ENCODE measurements at places on chromosomes 6 and 20.

DNA sequence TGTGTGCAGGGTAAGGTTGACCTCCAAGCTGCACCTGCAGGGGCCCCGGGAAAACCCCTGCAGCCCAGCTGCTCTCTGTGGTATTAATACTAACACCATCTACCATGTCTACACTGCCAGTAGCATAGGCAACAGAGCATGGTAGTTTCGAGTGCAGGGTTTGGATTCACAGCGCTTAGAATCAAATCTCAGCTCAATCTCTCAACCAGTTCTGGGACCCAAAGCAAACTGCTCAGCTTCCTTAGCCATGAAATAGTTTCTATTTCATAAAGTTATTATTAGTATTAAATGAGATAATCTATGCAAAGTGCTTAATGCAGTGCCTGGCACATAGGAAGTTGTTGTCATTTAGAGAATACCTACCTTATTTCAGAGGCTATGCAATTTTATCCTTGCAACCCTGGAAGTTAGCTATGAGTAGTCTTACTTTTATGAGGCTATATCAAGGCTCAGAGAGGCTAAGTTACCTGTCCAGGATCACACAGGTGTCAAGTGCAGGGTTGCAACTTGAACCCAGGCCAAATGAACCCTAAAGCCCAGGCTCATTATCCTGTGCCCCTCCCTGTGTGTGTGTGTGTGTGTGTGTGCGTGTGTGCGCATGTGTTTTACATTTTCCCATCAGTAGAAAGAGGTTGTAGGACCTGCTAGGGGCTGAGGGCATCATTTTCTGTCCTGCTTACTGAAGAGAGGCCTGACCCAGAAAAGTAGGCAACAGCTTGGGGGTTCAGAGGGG, 27.6 kb upstream of the MRPS18A start:
- DNase-seq, result no peak

GRCh38 chr20:39042279-39043150, 80.4 kb downstream of the DHX35 start:
- no peak for DNase-seq

GRCh38 chr20:19888269-19888671, 128.9 kb upstream of the NAA20 start:
- no peak for DNase-seq

- DNase-seq, result no peak
Observed at GRCh38 chr6:1812034-1812433, 202.3 kb downstream of the FOXC1 start.

GRCh38 chr20:9220874-9221547, 152.1 kb downstream of the PLCB4 start:
- DNase-seq, result no peak

- no peak for DNase-seq
Observed at GRCh38 chr20:54168961-54169862, 4.6 kb downstream of the CYP24A1 start.

GRCh38 chr6:156791320-156791850, 14.2 kb downstream of the ARID1B start:
- no peak for DNase-seq

GRCh38 chr20:22700367-22700766, 116.0 kb upstream of the FOXA2 start:
- DNase-seq, result no peak

- DNase-seq, result no peak
Observed at GRCh38 chr6:35354361-35355135, 12.2 kb downstream of the PPARD start.

- DNase-seq, result no peak
Observed at GRCh38 chr20:22808628-22809027, 224.3 kb upstream of the FOXA2 start.

DNA sequence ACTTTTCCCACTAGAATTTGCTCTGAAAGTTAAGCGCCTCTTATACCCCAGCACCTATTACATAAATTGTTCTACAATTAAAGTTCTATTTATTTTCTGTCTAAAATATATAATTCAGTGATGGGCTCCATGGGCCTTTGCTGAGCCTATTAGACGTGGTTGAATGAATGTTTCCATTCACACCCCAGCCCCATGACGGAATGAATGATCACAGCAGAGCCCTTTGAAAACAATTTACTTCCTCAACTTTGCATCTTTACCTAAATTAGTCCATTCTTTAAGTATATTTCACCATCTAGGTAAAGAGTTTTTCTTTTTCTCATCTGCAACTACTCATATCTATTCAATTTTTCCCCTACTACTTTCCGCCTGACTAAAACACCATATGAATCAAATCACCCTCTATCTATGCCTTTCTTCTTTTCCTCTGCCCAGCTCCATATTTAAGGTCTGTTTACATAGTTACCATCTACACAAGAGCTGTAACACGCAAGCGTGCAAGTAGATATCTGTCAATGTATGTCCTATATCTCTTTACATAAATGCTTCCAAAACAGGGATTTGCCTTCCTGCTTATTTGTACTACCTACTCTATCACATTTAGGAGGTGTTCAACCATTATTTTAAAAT, 69.7 kb downstream of the ECT2L start:
- no peak for DNase-seq

- no peak for DNase-seq
Observed at GRCh38 chr20:50244352-50245149, 53.9 kb downstream of the CEBPB start.

DNA sequence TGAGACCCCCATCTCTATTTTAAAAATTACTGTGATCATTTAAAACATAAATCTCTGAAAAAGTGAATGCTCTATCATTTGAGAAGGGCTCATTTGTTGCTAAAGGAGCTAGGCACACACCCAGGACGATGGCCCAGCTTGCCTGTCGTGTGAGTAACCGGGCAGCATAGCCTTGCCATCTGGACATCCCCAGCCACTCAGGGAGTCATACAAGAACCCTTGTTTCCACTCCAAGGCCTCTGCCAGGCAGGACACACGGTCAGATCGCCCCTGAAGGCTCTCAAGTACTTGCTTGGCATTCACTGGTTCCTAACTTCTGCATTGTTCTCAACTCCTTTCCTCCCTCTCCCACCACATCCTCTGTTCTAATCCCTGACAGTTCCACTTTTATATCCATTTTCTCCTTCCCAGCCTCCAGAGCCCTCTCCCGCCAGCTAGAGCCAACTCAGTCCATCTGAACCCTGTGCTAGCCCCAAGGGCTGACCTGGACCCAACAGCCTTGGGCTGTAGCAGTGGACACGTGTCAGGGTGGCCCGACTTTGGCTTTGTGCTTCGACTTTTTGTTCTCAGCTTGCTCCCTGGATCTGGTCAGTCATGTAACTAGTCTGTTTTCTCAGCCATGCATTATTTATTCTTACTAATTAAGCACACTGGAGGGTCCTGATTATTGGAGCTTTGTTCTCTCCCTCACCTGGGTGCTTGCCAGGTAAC, 15.7 kb upstream of the EZR start:
- DNase-seq, result no peak

- no peak for DNase-seq
Observed at GRCh38 chr20:62887860-62888239, 26.2 kb upstream of the TCFL5 start.

DNA sequence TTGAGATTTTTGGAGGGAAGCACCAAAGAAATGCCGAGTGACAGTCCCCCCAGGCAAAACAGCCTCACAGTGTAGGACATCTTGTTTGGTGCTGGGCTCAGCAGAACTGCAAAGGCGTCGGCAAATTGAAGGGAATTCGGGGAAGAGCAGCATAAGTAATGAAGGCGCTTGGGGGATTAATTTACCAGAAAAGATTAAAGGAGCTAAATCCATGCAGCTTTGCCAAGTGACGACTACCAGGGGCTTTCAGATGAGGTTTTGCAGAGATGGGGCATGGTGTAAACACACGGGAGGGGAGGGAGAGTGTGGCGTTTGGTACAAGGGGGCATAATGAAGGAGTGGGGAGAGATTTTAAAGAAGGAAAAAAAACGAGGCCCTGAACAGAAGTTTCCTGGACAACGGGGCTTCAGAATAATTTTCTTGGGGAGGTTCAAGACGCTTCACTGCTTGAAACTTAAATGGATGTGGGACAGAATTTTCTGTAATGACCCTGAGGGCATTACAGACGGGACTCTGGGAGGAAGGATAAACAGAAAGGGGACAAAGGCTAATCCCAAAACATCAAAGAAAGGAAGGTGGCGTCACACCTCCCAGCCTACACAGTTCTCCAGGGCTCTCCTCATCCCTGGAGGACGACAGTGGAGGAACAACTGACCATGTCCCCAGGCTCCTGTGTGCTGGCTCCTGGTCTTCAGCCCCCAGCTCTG, 45.4 kb upstream of the CDH22 start:
- no peak for DNase-seq

GRCh38 chr6:128209771-128210170, 308.9 kb upstream of the THEMIS start:
- DNase-seq, result no peak

- no peak for DNase-seq
Observed at GRCh38 chr6:161836643-161837448, 563.0 kb upstream of the AGPAT4 start.

DNA sequence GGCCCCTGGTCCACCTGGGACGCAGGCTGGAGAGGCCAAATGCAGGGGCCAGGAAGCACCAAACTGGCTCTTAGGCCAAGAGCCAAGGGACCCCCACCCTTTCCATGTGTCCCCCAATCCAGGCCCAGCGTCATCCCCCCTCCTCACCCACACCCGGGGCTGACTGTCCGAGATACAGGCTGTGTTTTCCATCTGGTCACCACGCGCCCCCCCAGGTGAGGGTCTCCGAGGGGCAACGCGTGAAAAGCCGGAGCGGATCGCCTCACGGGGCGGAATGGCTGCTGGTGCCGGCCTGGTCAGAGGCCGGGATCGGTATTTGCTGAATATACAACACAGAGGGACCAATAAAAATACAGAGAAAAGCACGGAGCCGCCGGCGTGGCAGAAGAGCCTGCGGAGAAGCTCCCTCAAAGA, 5.2 kb upstream of the ABHD16B start:
- no peak for DNase-seq

GRCh38 chr20:48603819-48604405, 223.9 kb downstream of the PREX1 start:
- DNase-seq, result no peak

- no peak for DNase-seq
Observed at GRCh38 chr6:142929751-142930358, 15.1 kb downstream of the HIVEP2 start.

DNA sequence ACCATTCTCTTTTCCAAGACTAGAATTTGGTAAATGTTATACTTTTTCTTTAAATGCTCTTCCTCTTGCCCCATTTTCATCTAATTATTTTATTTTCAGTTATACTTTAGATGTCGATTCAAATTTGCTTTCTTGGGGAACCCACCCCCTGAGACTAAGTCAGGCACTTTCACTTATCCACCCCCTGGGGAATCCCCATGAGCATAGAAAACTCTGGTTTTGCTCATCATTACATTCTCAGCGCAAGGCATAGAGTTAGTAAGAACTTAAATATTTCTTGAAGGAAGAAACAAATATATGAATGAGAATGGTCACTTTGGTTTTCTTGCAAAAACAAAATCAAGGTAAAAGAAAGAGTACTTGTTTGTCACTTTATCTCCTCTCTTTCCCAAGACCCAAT, 25.1 kb upstream of the HSF2 start:
- DNase-seq, result no peak

DNA sequence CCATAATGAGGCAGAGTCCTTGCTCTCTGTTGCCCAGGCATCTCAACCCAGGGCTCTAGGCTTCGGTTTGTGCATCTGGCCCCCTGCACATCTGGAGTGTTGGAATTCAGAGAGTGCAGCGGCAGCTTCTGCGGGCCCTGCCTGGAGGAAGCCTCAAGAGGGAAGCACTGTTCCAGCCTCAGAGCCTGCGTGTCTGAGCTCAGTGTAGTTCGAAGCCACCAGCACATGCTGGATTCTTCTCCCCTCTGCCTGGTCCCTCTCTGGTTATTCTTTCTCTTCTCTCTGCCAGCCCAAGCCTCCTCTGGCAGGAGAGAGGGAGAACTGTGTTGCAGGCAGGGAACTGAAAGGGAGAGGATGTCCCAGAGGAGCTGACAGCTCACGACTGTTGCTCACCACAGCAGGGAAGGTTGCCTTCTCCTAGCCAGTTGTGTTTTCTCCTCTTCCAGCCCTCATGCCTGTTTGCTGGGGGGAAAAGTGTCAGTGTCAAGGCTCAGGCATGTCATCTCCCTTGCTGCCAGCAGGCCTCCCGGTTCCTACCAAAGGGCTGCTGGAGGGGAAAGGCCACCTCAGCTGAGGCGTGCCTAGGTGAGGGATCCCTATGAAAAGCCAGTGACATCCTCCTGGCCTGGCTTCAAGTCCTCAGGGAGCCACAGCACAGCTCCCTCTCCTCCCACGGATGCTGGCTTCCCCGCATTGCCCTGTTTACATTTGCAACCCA, 126.0 kb upstream of the LRFN2 start:
- no peak for DNase-seq

GRCh38 chr20:63545814-63546213, 1.7 kb downstream of the SRMS start:
- DNase-seq, result no peak

- no peak for DNase-seq
Observed at GRCh38 chr6:138182939-138183789, 21.4 kb downstream of the ARFGEF3 start.
